Mesothelial cell of epicardium (in vitro differentiated cells): ENCODE measurements at places on chromosomes 1 and 21. TPM values are rescaled to one million over a fixed set of nuclear protein-coding genes. Genes with fewer than 3 reads are reported as not detected.

GRCh38 chr1:84721152-84721551, 30.9 kb upstream of the SSX2IP start:
- H3K27ac ChIP-seq, result peak overlapping the region; percentile 86
- no peaks in the 10 kb centered on the region for H3K27me3 ChIP-seq
- DNase-seq, result no peak
- peaks cover 34% of the 10 kb centered on the region for H3K4me1 ChIP-seq
- H3K36me3 ChIP-seq, result no peaks in the 10 kb centered on the region
- no peak overlapping the region for H3K4me3 ChIP-seq

DNA sequence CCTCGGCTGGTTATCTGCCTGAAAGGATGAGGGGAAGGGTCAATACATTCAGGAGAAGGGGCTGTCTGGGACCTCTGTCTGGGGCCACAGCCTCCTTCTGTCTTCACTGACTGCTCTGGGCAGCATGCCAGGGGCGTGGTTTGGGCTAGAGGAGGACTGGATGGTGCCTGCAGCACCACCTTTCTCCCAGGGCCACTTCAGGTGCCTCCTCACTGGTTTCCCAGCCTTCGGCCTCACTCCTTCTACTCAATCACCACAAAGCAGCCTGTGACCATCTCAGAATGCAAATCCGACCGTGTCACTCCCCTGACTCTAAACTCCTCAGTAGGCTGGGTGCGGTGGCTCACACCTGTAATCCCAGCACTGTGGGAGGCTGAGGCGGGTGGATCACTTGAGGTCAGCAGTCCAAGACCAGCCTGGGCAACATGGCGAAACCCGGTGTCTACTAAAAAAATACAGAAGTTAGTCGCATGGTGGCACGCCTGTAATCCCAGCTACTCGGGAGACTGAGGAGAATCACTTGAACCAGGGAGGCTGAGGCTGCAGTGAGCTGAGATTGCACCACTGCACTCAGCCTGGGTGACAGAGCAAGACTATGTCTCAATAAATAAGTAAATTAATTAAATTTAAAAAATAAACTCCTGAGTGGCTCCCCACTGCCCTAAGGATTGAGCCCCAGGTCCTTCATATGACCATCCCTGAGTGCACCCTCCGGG, 50.1 kb upstream of the ECE1 start:
- no peak overlapping the region for H3K4me3 ChIP-seq
- H3K27ac ChIP-seq, result no peak overlapping the region
- no peak for DNase-seq
- H3K4me1 ChIP-seq, result peaks cover 53% of the 10 kb centered on the region
- no peaks in the 10 kb centered on the region for H3K36me3 ChIP-seq

DNA sequence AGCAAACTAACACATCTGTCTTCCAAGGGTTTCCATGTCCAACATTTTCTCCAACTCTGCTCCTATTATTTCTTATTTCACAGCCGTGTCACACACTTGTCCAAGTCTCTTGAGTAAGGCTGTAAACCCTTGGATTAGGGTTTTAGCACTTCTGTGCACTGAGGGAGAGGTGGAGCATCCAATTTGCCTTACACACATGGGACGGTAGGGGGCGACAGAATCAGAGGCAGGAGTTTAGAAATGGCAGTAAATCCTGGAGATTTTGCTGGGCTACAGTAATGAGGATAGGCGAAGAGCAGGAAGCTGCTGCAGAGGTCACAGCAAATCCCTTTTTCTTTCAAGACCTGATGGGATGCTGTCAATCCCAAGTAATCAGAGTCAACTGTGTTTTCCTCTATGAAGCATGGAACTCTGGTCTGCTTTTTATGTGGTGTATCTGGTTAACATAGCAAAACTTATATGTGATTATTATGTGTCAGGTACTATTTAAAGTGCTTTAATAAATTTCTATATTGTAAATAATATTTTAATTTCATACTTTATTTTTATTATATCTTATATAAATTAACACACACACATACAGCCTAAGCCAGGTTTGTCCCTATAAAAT, 15.4 kb upstream of the LCE5A start:
- H3K4me3 ChIP-seq, result no peak overlapping the region
- no peaks in the 10 kb centered on the region for H3K4me1 ChIP-seq
- peaks cover 3% of the 10 kb centered on the region for H3K36me3 ChIP-seq
- H3K27me3 ChIP-seq, result no peaks in the 10 kb centered on the region
- no peak for DNase-seq
- no peak overlapping the region for H3K27ac ChIP-seq

- no peaks in the 10 kb centered on the region for H3K27me3 ChIP-seq
- H3K36me3 ChIP-seq, result no peaks in the 10 kb centered on the region
- no peak for DNase-seq
These were observed 81.1 kb upstream of the GPR88 start for GRCh38 chr1:100456880-100457279.

DNA sequence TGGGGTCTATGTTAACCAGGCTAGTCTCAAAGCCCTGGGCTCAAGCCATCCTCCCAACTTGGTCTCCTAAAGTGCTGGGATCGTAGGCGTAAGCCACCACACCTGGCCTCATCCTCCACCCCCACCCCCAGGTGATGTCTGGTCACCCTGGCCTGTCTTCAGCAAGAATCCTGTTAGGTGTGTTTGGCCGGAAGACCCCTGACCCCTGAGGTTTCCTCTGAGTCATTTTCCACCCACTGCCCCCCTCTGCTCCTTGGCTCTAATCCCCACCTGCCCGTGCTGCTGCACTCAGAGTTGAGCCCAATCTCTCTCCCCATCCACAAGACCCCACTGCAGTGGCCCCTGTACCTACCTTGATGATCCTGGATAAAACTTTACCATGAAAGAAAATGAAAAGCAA, 25.2 kb downstream of the SLC66A1 start:
- peaks cover 16% of the 10 kb centered on the region for H3K4me1 ChIP-seq
- H3K27ac ChIP-seq, result no peak overlapping the region
- peaks cover 3% of the 10 kb centered on the region for H3K36me3 ChIP-seq

The CD48 gene
- 0.31 to 0.57 TPM (median 0.56 TPM) in 3 replicates for total RNA-seq
